Heart right ventricle (tissue), 16 donors: ENCODE measurements at places on chromosomes 1 and 21.

- DNase-seq, result no peak
These were observed 50.6 kb downstream of the LHX4 start for GRCh38 chr1:180280617-180281016.

GRCh38 chr1:205994346-205994745 is 8.8 kb downstream of the RAB7B start:
- DNase-seq, result no peak

DNA sequence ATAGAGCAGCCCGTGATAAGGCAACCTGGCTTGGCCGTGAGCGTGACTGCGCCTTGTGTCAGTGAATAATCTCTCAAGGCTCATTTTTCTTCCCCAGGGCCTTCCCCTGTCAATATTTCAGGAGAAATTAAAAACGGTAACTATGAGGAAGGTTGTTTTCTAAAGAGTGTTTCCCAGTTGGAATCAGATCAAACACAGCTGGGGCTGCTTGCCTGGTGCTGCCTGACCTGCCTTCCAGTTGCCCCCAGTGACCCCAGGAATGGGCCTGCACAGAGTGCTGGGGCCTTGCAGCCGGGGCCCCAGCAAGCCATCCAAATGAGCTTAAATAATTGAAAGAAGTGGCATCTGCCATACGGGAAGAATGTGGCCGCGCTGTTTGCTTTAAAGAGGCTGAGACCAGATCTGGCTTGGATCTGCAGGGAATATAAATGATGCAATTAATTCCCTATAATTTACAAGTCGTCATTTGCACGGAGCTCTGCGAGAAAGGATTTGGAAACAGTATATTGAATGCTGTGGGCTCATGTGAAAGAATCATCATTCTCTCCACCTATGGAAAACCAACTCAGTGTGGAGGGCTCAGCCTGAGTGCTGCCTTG is 203.9 kb downstream of the C1orf94 start:
- no peak for DNase-seq

DNA sequence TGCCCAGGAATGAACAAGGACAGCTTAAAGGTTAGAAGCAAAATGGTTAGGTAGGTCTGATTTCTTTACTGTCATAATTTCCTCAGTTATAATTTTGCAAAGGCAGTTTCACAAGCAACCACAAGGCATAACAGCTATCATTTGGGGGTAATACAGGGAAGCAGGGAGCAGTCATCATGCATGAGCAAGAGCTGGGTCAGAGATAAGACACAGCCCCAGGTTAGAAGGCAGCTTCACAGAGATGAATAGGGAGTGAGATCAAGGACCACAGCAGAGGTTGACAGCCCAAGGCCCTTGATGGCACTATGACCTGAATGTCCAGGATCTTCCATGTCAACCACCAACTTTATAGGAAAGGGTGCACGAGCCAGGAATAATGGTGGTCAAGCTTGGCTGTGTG is 9.0 kb upstream of the CSRP1 start:
- no peak for DNase-seq

GRCh38 chr1:33391343-33392078 is 39.4 kb downstream of the PHC2 start:
- DNase-seq, result no peak

- DNase-seq, result no peak
These were observed 80.6 kb downstream of the RASAL2 start for GRCh38 chr1:178174539-178174938.

DNA sequence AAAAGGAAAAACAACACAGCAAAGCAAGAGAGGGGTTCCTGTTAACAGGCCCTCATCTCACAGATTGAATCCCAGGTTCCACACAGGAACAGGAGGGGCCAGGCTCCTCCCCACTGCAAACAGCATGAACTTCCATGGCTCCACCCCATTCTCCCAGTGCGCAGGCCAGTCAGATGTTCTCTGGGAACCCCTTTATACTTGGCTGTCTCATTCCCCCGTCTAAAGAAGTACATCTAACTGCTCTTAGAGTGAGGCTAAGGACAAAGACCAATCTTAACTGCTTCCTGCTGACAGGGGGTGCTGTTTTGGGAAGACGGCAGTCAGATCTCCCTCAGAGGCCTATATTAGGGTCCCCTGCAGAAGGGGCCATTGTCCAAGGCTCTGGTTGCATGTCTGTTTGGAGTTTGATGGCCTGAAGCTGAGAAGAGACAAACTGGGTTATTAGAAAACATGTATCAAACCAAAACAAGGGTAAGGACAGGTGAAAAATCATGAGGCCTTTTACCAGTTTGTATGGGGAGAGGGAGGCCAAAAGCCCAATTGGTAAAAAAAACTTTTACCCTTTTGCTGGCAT is 10.5 kb upstream of the NASP start:
- no peak for DNase-seq

DNA sequence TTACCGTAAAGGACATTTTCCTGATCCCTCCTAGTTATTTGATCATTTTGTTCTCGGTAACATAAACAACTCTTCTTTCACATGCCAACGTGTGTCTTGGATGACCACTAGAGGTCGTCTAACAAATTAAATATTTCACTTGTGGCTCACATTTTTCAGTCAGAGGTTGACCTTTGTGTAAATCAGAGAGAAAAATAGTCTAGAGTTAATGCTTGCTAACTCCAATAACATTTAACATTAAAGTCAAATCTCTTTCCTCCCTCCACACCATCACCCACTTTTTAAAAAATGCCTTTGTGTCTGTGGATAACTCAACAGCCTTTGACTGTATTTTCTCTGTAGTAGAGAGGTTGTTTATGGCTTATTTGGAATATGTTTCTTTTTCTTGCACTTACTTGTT is 220.5 kb upstream of the B3GALT2 start:
- DNase-seq, result no peak

- DNase-seq, result no peak
These were observed 36.2 kb downstream of the BACH1 start for GRCh38 chr21:29334717-29335428.

DNA sequence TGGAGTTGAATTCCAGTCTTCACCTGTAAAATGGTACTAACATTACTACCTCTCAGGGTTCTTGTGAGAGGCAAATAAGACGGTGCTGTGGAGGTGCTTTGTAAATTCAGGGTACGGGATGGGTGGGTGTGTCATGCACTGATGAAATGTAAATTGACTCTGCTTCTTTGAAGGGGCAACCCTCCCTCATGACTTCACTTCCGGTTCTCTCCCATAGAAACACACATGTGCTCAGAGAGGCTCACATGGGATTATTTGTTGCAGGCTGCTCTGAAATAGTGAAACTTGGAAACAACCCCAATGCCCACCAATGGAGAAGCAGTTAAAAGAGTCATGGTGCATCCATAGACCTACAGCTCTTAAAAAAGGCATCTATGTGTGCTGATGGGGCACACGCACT is 44.9 kb upstream of the SCMH1 start:
- DNase-seq, result no peak

DNA sequence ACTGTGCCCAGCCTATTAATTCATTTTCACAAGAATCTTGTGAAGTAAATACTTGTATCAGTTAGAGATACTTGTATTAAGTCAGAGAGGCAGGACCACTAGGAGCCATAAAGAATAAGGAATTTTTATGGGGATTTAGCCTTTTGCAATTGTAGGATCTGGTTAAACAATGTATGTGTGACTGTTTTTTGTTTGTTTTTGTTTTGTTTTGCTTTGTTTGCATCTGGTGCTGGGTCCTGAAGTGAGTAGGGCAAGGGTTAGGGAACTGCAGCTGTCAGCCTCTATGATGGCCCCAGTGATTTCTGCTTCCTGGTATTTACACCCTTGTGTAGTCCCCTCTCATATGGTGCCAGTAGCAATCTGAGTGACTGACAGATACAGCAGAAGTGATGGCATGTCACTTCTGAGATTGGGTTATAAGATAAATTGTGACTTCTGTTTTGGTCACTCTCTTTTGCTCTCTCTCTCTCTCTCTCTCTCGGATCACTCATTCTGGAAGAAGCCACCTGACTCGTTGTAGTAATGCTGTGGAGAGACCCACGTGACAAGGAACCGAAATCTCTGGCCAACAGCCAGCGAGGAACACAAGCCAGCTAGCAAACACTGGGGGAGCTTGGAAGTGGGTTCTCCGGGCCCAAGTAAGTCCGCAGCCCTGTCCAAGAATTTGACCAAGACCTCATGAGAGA is 96.2 kb upstream of the MARK1 start:
- DNase-seq, result no peak

DNA sequence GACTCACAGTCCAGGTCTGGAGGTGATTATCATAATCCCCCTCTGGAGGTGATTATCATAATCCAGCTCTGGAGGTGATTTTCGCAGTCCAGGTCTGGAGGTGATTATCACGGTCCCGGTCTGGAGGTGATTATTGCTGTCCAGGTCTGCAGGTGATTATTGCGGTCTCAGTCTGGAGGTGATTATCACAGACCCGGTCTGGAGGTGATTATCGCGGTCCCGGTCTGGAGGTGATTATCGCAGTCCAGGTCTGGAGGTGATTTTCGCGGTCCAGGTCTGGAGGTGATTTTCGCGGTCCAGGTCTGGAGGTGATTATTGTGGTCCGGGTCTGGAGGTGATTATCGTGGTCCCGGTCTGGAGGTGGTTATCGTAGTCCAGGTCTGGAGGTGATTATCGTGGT is 76.6 kb downstream of the SDCCAG8 start:
- DNase-seq, result no peak

GRCh38 chr1:77906624-77907023 is 18.2 kb downstream of the NEXN start:
- DNase-seq, result no peak

GRCh38 chr21:42475036-42475435 is 21.0 kb downstream of the RSPH1 start:
- no peak for DNase-seq

- DNase-seq, result no peak
These were observed 48.4 kb upstream of the DNAJC6 start for GRCh38 chr1:65260851-65261473.

- DNase-seq, result no peak
These were observed 9.7 kb downstream of the PLPP3 start for GRCh38 chr1:56569661-56570060.

- DNase-seq, result no peak
These were observed 63.1 kb upstream of the SH3GLB1 start for GRCh38 chr1:86641318-86641717.

DNA sequence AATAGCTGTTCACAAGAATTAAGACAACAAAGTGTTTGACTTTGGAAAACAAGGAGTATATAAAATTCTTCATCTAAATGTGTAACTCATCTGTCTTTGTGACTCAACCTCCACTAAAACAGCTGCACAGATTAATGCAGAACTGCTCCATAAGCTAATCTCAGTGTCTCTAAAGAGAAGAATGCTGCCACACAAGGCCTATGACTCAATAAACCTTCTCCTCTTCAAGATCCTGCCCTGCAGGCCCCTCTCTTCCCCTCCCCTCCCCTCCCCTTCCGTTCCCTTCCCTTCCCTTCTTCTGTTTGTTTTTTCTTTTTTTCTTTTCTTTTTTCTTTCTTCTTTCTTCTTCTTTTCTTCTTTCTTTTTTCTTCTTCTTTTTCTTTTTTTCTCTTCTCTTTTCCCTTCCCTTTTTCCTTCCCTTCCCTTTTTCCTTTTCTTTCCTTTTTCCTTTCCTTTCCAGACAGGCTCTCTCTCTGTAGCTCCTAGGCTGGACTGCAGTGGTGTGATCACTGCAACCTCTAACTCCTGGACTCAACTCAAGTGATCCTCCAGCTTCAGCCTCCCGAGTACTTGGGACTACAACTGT is 1052.8 kb downstream of the BRINP3 start:
- no peak for DNase-seq

- DNase-seq, result no peak
These were observed 72.8 kb downstream of the SIPA1L2 start for GRCh38 chr1:232557096-232557495.

GRCh38 chr21:42745511-42746239 is 92.3 kb downstream of the PDE9A start:
- DNase-seq, result no peak

DNA sequence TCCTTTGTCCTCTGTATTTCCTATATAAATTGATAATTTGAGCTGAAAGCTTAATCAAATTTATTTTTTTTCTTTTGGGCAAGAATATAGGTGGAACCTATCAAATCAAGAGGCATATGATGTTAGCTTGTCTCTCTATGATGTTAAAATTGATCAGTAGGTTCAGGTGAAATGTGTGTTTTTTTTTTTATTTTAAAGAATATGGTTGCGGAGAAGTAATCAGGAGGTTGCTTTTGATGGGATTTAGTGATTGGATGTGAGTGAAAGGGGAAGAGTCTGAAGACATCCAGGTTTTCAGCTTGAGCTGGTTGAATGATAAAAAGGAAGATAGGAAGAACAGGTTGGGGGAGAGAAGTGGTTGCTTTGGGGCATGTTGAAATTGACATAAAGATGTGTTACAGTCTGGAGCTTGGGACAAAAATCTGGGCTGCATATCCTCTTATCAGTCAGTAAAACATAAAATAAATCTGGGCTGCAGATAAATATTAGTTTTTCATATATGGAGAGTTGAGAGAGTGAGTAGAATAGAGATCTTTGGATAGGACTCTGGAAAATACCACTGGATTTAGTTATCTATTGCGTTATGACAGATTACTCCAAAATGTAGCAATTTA is 5.1 kb downstream of the OSBPL9 start:
- DNase-seq, result no peak

- no peak for DNase-seq
These were observed 172.6 kb downstream of the PTPRC start for GRCh38 chr1:198811449-198811848.

- DNase-seq, result no peak
These were observed 55.6 kb downstream of the COQ8A start for GRCh38 chr1:226995365-226996332.

DNA sequence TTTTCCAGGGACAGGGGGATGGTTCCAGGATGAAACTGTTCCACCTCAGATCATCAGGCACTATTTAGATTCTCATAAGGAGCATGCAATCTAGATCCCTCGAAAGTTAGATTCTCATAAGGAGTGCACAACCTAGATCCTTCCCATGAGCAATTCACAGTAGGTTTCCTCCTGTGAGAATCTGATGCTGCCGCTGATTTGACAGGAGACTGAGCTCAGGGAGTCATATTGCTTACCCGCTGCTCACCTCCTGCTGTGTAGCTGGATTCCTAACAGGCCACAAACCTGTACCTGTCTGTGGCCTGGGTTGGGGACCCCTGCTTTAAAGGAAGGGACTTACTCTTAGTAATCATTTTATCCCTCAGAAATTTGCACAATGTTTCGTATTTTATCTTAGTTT is 9.3 kb downstream of the CTH start:
- no peak for DNase-seq
